Mesothelial cell of epicardium (in vitro differentiated cells): ENCODE measurements at places on chromosomes 4 and X.

DNA sequence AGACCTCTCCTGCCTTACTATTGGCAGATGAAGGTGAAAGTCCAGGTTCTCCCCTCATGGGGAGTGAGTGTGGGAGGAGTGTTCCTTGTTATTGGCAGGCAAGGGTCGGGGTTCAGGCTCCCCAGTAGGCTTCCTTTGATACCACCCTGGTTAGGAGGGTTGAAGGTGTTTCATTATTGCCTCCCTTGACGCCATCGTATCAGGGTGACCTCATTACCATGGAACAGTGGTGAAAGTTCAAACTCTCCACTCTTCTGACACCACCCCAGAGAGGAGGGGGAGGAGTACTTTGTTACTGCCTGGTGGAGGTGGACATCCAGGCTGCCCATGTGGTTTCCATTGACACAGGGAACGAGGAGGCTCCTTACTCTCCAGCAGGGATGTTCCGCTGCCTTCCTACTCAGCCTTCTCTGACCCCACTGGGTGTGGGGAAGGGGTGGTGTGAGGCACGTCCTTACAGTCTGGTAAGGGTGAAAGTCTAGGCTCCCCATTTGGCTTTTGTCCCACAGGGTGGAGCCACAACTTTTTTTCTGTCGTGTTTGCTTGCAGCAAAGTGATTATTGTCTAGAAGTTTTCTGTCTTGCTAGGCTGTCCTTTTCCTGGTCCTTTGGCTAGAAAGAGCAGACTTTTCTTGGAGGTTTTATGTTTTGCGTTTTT lies 37.2 kb upstream of the USP9X start:
- DNase-seq: no peak

- no peak for DNase-seq
These were observed 184.6 kb downstream of the OR13H1 start for GRCh38 chrX:131728295-131729145.

GRCh38 chr4:138788857-138789256 lies 226.7 kb upstream of the NOCT start:
- DNase-seq: no peak

DNA sequence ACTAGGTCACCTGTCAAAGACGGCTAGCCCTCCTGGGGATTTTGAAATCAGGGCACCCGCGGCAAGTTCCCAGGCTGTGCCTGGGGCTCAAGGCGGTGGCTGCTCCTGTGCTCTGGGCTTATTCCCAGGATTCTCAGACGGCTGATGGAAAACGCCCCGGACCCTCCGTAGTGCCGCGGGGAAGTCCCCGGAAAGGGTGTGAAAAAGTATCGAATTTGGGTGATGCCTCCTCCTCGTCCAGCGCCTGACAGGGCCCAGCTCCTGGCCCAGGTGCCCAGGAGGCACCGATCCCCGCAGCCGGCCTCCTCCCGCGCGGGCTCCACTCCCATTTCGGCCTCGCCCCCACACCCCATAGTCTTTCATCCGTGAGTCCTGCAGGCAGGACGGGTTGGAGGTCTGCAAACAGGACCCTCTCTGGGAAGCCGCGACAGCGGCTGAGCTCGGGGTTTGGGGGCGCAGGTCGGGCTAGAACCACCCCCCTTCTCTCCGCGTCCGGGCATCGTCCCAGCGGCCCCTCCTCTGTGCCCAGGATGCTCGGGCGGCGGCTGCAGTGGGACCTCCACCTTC lies 1.1 kb upstream of the NSG1 start:
- DNase-seq: no peak

- no peak for DNase-seq
These were observed 220.7 kb upstream of the EMCN start for GRCh38 chr4:100738196-100739165.

GRCh38 chr4:4491396-4491893 lies 50.4 kb downstream of the STX18 start:
- no peak for DNase-seq

- no peak for DNase-seq
These were observed 124.7 kb downstream of the MGST2 start for GRCh38 chr4:139790291-139790690.

- DNase-seq: no peak
These were observed 47.4 kb downstream of the FGF2 start for GRCh38 chr4:122873821-122874593.

- no peak for DNase-seq
These were observed 12.0 kb downstream of the NHSL2 start for GRCh38 chrX:71922686-71923085.

- no peak for DNase-seq
These were observed 106.7 kb downstream of the ADRA2C start for GRCh38 chr4:3872834-3873313.

DNA sequence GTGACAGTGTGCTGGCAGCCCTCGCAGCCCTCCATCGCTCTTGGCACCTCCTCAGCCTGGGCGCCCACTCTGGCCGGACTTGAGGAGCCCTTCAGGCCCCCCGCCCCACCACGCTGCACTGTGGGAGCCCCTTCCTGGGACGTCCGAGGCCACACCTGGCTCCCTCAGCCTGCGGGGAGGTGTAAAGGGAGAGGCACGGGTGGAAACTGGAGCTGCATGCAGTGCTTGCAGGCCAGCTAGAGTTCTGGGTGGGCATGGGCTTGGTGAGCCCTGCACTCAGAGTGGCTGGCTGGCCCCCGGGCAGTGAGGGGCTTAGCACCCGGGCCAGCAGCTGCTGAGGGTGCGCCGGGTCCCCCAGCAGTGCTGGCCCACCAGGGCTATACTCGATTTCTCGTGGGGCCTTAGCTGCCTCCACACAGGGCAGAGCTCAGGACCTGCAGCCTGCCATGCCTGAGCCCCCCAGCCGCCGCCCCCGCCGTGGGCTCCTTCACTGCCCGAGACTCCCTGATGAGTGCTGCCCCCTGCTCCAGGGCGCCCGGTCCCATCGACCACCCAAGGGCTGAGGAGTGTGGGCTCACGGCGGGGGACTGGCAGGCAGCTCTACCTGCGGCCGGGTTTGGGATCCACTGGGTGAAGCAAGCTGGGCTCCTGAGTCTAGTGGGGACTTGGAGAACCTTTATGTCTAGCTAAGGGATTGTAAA lies 1672.7 kb upstream of the PCDH7 start:
- no peak for DNase-seq

DNA sequence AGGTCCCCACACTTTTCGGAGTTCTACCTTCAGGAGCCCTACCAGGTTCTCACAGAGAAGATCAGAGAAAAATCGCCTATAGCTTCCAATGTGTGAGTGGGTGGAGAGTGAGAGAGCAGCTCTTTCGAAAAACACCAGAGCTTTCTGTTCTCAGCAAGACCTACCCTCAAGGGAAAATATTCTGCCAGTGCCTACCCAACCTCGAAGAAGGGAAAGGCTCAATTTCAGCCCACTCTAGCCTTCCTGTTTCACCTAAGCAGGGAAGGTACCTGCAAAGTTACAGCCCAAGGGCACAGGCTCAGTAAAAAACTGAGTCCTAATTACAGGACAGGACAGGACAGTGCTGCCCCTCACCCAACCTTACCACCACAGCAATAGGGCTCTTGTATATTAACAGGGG lies 104.0 kb upstream of the WDR17 start:
- DNase-seq: no peak

- DNase-seq: no peak
These were observed 19.7 kb downstream of the ZFX start for GRCh38 chrX:24169211-24169610.

DNA sequence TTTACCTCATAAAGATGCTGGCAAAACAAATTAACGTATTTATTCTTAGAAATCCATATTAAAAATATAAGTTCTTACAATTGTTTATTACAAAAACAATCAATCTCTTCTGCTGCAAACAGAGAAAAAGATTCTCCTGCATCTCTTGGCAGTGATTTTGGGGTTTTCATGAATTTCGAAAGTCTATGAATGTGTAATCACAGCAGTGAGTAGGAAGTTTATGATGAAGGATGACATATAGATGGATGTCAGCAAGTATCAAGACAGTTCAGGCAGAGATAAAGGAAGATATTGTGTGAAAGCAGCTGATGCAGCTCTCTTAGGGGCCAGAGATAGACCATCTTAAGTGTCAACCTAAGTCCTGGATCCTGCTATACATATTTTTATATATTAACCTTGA lies 196.9 kb upstream of the BANK1 start:
- no peak for DNase-seq

DNA sequence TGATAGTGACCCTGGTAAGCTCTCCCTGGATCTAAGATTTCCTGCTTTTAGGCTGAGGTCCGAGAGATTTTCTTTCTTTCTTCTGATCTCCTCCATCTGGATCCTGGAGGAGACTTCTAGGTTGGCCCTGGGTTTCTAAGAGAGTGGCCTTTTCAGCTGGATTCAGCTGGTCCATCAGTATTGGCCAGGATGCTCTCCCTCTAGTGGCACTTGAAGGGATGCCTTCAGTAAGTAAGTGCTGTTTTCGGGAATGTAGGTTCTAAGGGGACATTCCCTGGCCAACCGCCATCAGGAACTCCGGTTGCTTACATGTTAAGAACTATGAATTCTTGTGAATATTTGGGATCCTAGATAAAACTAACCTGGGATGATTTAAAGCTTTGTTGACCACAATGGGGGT lies 56.9 kb downstream of the SERTM2 start:
- no peak for DNase-seq

DNA sequence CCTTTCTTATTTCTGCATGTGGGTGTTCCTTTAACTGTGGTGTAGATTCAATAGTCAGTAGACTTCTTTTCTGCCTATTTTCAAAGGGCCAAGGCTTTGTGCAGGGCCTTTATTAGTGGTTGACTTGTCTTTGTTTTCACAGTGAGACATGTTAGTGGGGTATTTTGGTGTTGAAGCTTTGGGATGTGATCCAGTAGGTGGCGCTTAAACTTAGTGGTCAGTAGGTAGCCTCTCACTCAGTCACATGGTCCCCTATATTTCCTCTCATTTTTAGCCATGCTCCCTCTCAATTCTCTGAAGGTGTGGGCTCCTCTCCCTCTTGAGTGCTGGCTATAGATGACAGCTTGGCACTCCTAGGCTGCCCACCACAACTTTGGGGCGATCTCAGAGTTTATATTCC lies 23.4 kb upstream of the SLC10A7 start:
- no peak for DNase-seq
